ENCODE measurements at places on chromosomes 6 and 20.

DNA sequence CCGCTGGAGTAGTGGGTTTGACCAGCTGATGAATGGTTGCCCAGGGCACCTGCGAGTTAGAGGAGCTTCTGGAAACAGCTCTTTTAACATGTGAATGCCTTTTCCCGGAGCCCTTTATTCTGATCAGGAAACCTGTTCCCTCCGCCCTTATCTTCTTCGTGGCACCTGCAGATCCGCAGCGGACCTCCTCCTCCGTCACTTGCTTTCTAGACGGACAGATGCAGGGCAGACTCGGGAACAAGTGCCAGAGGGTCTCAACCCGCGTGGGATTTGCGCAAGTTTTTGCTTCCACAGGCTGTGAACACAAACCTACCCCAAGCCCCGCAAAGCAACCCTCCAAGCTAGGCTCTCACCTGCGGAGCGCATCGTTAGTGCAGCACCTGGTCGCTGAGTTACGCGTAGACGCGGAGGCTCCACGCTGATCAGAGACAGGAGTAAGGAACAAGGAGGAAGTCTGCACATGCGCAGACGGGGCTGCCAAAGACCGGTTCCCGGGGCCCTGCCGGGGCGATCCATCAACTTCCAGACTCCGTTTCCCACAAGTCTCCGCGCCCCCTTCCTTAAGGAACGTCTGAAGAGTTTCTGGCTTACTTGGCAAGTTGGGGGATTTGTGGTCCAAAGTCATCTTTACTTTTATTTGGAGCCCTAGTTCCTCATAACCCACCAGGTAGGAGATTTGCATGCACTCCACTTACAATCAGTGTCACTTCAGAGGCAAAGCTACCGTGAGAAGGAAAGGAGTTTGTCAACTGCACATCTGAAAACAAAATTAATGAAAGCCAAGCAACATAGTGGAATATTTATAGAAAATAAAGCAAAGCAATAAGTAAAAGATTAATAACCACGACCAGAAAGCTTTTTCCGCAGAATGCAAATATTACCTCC lies 52.7 kb upstream of the ELMO2 start:
- DNase-seq, result peak; percentile 21

GRCh38 chr6:35454391-35455110 lies 2.4 kb downstream of the FANCE start:
- no peak for DNase-seq

- no peak for DNase-seq
Measured at GRCh38 chr6:5537132-5537531, 275.8 kb downstream of the FARS2 start.

- DNase-seq, result no peak
Measured at GRCh38 chr20:50295762-50296449, 105.3 kb downstream of the CEBPB start.

- DNase-seq, result no peak
Measured at GRCh38 chr20:57061051-57061900, 205.2 kb downstream of the BMP7 start.

Measured in left ventricle myocardium inferior (tissue), 1 donor.